ENCODE measurements at places on chromosomes 2 and 18.

DNA sequence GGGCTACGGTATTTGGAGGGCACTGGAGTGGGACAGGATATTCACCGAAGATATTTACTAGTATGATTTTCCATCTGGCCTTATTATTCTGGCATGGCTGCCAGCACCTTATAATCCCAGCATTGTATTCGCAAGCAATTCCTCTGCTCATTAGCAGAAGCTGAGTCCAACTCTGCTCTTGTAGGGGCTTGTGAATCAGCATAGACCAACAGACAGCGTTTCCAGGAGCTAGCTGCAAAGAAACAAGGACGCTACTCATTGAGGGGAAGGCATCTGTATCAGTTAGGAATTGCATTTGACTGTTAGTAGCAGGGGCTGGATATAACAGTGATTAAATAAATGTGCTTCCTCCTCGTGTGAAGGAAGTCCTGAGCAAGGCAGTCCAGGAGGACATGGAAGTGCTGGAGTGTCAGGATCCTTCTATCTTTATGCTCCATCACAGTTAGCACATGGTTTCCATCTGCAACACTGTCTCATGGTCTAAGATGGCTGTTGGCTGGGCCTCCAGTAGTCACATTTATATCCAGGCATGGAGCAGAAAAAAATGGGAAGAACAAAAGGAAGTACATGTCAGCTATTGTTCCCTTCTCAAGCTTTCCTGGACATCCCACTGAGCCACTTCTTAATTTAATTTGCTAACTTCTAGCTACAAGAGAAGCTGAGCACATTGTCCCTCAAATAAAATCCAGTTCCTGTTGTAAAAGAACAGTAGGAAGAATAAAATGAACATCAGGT is 214.1 kb downstream of the C1D start:
- DNase-seq, result no peak

GRCh38 chr2:67201521-67201920 is 195.6 kb upstream of the ETAA1 start:
- no peak for DNase-seq

DNA sequence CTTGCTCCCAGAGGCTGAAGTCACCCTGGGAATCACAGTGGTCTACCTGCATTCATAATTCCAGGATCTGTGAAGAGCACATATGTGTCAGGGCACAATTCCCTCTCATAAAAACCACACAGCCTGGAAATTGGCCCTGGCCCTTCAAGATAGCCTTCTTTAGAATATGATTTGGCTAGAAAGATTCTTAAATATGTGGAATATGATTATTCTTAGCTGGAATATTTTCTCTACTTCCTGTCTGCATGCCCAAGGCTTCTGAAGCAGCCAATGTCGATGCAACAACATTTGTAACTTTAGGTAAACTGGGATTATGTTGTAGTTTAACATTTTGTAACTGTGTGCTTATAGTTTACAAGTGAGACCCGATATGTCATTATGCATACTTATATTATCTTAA is 24.2 kb downstream of the ICOS start:
- no peak for DNase-seq

DNA sequence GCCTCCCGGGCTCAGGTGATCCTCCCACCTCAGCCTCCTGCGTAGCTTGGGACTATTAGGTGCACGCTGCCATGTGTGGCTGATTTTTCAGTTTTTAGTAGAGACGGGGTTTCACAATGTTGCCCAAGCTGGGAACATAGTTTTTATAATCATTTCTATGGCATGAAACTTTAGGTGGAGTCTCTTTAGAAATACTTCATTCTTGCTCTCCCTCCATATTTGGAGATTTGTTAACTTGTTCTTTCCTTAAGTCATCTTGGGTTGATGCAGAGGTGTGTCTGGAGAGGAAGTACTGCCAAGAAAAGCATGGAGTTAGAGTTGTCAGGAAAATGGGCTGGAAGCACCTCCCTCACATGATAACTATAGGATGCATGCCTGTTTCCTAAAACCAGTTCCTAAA is 17.4 kb downstream of the ZNF532 start:
- DNase-seq, result no peak

GRCh38 chr2:5253263-5253662 is 438.9 kb upstream of the SOX11 start:
- DNase-seq, result no peak

- no peak for DNase-seq
Observed at GRCh38 chr2:238162846-238163441, 4.2 kb downstream of the ERFE start.

- no peak for DNase-seq
Observed at GRCh38 chr2:69628325-69629021, 15.1 kb downstream of the AAK1 start.

- DNase-seq, result no peak
Observed at GRCh38 chr18:55228191-55228590, 268.9 kb upstream of the CCDC68 start.

DNA sequence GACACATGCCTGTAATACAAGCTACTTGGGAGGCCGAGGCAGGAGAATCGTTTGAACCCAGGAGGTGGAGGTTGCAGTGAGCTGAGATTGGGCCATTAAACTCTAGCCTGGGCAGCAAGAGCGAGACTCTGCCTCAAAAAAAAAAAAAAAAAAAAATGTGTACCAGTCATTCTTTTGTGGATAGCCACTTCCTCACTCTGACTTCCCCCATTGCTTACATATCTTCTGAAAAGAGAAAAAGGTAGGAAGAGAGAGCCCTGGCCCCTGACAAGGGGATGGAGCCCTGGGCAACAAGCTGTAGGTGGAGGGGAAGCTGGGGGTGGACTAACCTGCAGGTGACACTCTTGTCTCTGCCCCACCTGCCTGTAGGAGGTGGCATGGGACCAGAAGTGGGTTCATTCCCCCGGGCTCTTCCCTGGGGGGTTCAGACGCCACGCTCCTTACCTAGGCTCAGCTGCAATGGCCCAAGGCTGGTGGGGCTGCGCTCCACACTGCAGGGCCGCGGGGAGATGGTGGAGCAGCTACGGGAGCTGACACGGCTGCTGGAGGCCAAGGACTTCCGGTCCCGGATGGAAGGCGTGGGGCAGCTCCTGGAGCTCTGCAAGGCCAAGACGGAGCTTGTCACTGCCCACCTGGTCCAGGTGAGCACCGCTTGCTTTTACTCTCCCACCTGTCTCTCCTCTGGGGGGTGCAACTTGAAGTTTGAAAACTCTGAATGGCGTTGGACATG is 39.1 kb downstream of the PCARE start:
- DNase-seq, result no peak

GRCh38 chr2:133829450-133830020 is 261.3 kb upstream of the NCKAP5 start:
- DNase-seq, result no peak

DNA sequence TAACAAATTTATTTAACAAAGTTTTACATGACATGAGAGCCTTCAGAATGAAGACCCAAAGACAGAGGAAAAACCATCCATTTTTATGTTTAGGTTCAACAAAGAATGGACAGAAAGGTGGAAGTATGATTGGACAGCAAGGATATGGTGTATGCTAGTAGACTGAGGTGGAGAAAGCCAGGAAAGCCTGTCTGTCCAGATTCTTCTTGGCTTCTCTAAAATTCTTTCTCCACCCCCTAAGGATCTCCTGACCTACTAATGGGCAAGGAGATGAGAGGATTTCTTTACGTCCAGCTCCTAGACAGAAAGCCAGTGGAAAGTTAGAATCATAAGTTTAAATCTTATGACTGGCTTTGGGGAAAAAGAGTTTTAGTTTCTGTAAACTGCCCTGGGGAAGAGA is 3.0 kb downstream of the ATIC start:
- no peak for DNase-seq

DNA sequence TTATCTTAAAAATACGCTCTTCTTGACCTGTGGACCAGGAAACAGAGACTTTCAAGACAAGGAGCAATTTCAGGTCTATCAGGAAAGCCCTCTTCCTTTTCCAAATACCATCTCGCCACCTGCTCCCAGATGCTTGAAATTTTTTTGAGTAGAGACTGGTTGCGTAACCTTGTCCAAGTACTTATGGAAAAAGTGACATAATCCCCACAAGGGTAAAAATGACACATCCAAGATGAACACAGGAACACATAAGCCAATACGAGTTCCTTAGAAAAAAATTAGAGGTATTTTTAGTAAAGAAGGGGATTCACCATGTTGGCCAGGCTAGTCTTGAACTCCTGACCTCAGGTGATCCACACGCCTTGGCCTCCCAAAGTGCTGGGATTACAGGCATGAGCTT is 1.8 kb downstream of the SERPINB13 start:
- DNase-seq, result no peak

- no peak for DNase-seq
Observed at GRCh38 chr2:229261076-229261475, 10.0 kb downstream of the PID1 start.
